Stomach (tissue), 19 donors: ENCODE measurements at places on chromosomes 2 and 18. TPM values are rescaled to one million over a fixed set of nuclear protein-coding genes. Genes with fewer than 3 reads are reported as not detected.
A peak's percentile ranks its signal among the peaks of the same experiment; 100 is the strongest.

NT5DC4 gene
- not detected for total RNA-seq

- no peak for DNase-seq
Observed at GRCh38 chr2:152555048-152555447, 162.2 kb downstream of the PRPF40A start.

- no peak for DNase-seq
Observed at GRCh38 chr2:239690651-239691631, 290.1 kb upstream of the HDAC4 start.

DNA sequence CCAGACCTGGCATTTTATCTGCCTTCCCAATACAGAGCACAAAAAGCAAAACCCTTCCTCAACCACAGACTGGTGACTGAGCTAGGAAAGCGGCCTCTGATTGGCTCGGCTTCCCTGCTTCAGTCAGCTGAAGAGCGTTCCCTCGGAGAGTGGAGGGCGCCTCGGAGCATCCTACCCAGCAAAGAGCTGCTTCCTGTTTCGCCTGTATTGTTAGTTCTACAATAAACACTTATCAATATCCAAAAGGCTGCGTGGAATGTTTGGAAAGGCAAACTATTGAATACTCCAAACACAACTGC is 125.0 kb downstream of the CACNB4 start:
- DNase-seq: no peak

GRCh38 chr2:239318151-239318611 is 82.6 kb downstream of the HDAC4 start:
- no peak for DNase-seq

- no peak for DNase-seq
Observed at GRCh38 chr18:857986-858385, 45.9 kb upstream of the YES1 start.

DNA sequence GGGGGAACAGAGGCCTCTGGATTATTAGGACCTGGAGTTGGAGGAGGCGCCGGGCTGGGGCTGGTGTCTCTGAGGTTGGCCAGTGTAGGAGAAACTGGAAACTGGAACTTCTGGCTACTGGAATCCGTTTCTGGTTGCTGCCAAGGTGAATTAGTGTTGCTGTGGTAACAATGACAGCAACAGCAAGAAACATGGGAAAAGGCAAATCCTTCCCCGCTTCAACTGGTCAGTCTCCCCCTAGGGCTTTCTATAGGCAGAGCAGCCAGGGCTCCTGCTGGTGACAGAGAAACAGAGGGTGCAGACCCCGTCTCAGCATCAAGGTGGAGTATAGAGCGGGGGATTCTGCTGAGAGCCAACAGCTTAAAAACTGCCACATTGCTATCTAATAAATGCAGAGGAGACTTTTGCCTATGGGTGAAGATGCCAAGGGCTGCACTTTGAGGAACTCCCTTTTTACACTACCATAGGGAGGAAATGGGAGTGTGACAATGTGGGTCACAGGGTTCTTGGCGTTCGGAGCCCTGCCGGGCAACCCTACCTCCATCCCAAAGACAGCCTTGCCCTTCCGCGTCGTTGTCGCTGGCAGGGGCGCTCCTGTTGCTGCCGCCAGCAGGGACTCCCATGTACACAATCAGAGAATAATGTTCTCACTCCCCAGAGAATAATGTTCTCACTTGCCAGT is 81.4 kb upstream of the CABLES1 start:
- peak; percentile 27 for DNase-seq

LCT gene
- total RNA-seq: 12.3 TPM

SERPINB4 gene
- not detected for total RNA-seq
